ENCODE measurements at places on chromosomes 5 and 9.

GRCh38 chr9:109026306-109026705, 13.0 kb upstream of the CTNNAL1 start:
- no peak for DNase-seq

- no peak for DNase-seq
These were observed 18.3 kb upstream of the LPAR1 start for GRCh38 chr9:111056538-111056937.

- DNase-seq: no peak
These were observed 284.7 kb downstream of the FANCC start for GRCh38 chr9:95032580-95033341.

DNA sequence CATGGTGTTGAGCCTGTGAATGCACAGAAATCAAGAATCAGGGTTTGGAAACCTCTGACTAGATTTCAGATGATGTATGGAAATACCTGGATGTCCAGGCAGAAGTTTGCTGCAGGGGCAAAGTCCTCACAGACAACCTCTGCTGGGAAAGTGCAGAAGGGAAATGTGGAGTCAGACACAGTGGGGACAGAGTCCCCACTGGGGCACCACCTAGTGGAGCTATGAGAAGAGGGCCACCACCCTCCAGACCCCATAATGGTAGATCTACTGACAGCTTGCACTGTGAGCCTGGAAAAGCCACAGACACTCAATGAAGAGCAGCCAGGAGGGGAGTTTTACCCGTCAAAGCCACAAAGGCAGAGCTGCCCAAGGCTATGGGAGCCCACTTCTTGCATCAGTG, 181.9 kb upstream of the SEMA6A start:
- no peak for DNase-seq

- no peak for DNase-seq
These were observed 84.1 kb downstream of the AMBP start for GRCh38 chr9:113993838-113994540.

GRCh38 chr9:80954521-80954920, 734.8 kb downstream of the TLE1 start:
- no peak for DNase-seq

DNA sequence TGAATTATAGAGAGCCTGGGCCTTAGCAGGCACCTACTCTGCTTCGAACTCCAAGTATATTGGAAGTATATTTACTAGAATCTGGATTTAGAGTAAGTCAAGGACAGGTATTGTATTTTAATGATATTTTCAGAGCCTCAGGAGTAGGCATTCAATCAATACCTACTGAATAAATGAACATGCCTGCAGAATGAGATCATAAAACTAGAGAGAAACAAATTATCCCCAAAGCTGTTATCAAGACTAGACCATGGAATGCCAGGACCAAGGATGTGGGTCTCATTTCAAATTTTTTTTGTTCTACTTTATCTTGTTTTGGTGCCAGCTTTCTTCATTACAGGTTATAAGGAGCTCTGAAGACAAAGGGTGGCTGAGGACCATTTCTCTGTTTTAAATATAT, 66.0 kb downstream of the GDNF start:
- no peak for DNase-seq

DNA sequence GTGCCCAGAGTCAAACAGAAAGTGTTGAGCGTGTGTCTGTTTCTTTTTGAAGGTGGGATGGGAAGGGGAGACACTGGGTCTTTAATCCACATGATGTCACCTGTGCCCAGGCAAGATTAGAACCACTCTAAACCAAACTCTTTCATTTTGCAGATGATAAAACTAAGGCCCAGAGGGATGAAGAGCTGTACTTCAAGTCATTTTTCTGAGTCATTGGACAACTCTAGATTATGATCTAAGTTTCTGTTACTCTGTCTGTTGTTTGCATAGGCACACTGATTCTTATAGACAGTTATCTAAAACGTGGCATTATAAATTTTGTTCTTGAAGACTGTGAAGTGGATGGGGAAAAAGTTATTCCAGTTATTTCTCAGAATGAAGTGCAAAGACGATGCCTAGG, 48.8 kb downstream of the MAST4 start:
- no peak for DNase-seq

GRCh38 chr5:120817044-120817985, 353.2 kb downstream of the PRR16 start:
- DNase-seq: no peak

GRCh38 chr9:124760719-124761118, 10.4 kb downstream of the NR6A1 start:
- no peak for DNase-seq

DNA sequence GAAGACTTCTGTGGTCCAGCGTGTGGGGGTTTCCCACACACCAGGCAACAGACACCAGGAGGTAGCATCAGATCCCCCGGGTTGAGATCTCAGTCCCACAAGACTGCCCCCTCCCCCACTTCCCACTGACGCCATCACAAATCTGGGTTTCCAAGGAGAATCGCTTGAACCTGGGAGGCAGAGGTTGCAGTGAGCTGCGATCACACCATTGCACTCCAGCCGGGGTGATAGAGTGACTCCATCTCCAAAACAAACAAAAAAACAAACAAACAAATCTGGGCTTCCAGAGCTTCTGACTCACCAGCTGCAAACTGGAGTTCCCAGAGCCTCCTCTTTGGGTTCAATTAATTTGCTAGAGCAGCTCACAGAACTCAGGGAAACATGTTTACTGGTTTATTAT, 4.7 kb upstream of the GBGT1 start:
- DNase-seq: no peak

GRCh38 chr9:16002816-16003215, 450.0 kb downstream of the CCDC171 start:
- no peak for DNase-seq

- peak; percentile 14 for DNase-seq
These were observed at the start of gene CCDC152 for GRCh38 chr5:42756606-42757601. Gene CCDC152, plus strand, starts transcription at chr5:42756818. Its CDS starts 2,304 bp downstream, at chr5:42759122.

DNA sequence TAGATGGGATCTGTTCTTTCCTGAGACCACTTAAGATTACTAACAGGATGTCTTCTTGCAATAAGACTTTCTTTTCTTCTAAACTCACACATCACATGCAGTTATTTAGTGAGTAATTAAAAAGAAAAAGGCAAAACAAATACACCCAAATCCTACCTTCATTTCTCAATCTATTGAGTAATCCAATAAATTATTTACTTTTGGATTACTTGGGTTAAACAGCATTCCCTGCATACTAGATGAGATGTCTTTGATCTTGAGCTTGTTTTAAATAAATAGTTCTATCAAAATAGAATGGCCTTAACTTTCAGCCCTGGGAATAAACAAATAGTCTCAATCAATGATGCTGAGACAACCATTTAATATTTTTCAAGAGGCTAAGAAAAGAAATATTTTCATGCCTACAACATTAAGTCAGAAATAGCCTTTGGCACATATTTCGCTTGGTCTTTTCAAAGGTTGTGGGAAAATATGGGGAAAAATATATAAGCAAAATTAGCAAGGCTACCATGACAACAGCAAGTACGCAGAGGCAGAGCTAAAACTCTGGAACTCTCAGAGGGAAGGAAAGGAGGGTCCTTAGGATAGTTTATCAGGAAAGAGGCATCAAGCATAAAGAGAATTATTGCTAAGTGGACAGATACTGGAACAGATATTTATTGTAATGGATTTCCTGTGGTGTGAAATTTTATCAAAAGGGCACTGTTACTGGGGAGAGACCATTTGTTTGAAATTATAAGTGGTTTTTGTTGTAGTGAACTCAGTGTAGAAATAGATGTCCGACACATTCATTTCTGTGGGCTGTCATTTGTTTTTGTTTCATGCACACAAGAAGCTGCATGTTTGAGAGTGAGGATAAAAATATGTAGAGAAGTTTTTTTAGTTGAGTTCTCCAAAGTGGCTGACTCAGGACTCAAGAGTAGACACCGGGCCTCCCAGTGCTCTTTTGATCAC, 70.2 kb upstream of the CDH6 start:
- no peak for DNase-seq

DNA sequence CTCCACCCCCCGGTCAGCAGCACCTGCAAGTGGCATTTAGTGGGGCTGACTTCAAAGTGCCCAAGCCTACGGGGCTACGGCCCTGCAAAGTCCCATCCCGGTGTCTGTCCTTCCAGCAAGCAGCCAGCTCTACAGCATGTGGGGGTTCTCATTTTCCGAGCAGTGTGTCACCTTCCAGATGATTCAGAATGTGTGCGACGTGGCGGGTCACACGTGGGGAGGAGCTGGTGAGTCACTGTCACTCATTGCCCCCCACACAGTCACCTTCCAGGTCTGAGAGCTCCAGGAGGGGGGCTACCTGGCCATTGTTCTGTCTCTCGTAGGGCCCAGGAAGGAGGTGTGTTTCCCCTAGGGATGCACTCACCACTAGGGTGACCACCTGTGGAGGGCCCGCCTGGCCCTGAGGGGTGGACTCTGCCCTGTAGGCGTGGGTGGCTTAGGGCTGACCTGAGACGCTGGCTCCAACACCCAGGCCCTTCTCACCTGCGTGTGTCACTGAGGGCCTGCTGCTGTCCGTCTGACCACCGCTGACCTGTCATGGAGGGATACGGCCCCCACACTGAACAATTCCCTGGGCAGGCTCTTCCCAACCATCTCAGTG, 70.2 kb downstream of the SEMA4D start:
- no peak for DNase-seq

- DNase-seq: no peak
These were observed 93.0 kb upstream of the CCL21 start for GRCh38 chr9:34802916-34803315.

DNA sequence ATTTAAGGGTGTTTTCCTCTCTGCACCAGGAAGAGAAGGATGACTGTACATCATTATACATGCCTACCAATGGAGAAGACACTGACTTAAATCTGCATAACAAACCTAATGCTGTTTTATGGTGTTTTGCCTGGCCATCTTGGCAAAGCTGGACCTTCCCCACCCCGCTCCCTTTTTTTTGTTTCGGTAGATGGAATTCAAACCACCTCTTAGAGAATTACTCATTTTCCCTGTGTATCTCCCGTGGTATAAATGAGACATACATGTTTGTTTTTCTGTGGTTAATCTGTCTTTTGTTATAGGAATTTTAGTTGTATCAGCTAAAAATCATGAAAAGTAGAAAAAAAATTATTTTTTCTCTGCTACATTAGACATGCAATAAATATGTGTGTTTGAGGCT, 28.8 kb downstream of the IL12B start:
- DNase-seq: no peak
